ENCODE measurements at places on chromosomes 2 and 18.
A peak's percentile ranks its signal among the peaks of the same experiment; 100 is the strongest.

GRCh38 chr18:10791169-10791831, 265.5 kb downstream of the NAPG start:
- DNase-seq: no peak

DNA sequence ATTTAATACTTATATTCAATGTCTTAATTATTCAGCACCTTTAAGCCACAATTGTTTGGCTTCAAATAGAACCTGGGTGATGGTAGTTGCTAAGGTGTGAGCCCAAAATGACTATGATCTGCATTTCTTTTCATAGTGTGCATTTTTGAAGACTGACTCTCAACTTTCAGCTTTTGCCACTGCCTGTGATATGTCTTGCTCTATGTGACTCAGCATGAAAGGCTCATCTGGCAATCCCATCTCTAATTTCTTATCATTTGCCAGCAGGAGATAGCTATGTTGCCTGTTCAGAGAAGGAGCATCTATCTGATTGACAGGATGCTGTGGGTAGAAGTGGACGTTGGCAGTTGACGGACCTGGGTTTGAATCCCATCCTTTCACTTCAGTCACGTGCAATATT, 34.5 kb upstream of the CCDC93 start:
- DNase-seq: no peak

- DNase-seq: no peak
Measured at GRCh38 chr2:112834396-112835037, 2.1 kb downstream of the IL1B start.

- no peak for DNase-seq
Measured at GRCh38 chr2:119333833-119334232, 32.8 kb downstream of the C2orf76 start.

DNA sequence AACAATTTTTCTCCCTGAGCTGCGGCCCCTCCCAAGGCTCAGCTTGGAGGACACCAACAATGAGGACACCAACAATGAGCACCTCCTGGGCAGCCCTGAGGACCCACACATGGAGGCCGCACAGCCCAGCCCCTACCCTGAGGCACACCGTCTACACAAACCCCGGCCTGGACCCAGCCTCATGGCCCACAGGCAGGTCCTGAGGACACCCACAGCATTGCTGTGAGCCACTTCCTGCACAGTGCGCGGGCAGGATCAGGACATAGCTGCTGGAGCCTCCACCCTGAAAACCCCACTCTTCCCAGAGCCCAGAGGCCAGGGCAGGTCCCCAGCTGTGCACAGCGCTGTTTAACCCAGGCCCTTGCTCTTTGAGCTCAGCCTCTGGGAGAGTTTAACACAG, 194.3 kb downstream of the RTP5 start:
- no peak for DNase-seq

DNA sequence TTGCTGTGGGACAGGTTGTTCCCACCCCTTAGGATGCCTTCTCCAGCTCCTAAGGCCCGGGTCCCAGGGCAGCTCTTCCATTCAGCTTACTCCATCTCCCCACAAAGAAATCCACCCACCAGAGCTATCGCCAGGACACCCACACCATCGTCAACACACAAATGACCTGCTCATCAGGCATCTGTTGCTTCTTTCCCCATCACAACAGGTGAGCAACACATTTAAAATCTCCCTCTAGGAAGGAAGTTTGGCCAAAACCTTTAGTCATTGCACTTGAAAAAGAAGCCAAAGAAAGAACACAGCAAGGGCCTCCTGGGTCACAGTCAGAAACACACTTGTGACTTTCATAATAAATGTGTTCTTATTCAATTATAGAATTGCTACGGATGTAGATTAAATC, 289.0 kb downstream of the PIEZO2 start:
- no peak for DNase-seq

GRCh38 chr2:70942396-70943204, 6.9 kb downstream of the ATP6V1B1 start:
- DNase-seq: no peak

DNA sequence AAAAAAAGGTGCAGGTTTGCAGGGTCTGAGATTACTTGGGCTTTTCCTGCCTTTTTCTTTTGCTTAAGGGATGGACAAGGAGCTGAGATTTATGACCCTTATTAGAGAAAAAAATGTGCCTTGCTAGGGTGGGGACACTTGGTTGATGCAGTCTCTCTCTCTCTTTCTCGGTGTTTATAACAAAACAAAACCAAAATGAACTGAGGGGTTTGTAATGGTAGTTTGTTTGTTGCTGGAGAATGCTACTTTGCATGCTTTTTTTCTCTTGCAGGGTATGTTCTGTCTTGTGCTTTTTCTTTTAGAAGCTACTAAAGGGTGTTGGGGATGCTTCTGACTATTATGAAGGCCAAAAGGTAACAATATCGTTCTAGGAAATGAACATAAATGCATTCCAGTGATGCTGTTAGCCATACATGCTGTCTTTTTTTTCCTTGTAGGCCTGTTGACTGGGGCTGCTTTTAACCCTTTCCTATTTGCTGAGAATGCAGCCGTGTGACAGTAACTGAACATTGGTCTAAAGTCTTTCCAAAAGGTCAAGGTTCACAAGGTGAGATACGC, 435 bp downstream of the ZNF532 start:
- no peak for DNase-seq

- DNase-seq: no peak
Measured at GRCh38 chr2:9004338-9005204, 1.1 kb upstream of the MBOAT2 start.

- DNase-seq: no peak
Measured at GRCh38 chr2:37885329-37885993, 39.6 kb upstream of the RMDN2 start.

DNA sequence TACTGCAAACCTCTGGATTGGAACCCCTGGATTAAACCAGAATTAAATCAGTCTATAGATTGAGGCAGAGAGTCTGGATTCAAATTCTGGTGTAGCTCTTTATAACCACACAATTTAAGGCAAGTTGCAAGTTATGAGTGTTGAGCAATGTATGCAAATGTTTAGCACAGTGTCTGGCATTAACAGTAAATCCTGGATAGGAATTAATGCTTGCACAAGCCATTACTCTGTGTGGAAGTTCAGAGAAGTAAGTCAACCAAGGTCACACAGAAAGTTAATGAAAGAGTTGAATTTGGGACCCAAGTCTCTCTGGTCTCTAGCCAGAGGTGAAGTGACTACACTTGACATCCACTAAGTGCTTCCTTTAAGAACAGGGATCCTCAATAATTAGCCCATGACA, 2.0 kb upstream of the MARCO start:
- DNase-seq: no peak

DNA sequence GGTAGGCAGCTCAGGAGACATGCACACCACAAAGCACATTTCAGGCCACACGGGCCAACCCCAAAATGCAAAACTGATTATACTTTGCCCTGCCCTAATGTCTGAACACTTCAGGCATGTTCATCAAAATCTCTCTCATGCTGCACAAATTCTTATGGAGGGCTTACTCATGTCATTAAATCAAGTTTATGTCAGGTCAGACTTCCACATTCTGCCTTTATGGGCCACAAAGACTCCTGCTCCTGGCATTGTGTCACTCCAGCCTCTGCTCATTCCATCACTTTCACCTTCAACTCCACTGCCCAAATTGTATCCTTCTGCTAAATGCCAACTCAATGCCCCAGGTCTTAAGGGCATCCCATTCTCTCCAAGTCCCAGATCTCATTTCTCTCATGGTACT, 9.2 kb downstream of the UXS1 start:
- DNase-seq: no peak

GRCh38 chr2:56450047-56450446, 266.3 kb downstream of the CCDC85A start:
- no peak for DNase-seq

DNA sequence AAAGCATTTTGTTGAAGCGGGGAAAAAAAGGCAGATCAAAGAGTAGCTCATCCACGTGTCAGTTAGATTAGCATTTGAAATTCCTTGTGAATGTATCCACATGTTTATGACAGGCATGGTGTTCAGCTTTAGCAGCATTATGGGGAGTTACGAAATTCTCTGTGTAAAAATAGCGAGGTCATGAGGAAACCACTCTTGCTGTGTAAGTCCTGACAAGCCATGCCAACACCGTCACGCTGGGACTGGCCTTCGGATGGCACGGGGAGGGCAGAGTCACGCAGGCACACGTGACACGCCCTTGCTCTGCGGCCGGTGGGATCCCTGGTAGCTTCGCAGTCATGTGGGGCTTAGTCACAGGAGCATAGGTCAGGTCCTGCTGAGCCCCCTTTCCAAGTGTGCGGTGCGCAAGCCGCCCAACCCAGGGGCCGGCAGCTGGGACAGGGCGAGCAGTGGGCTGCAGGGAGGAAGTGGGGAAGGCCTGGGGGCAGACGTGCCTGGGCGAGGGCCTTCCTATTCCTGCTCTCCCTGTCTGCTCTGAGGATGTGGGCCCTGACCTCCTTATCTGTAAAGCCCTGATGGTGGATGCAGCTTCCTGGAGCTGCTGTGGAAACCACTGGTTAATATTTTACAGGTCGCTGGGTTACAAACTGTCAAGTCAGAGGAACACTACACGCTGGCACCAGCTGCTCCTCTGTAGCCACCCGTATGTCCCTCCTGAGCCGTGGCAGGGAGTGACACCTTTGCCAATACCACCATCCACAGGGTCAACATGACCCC, 18.0 kb downstream of the MBP start:
- DNase-seq: peak; percentile 31

- no peak for DNase-seq
Measured at GRCh38 chr18:40485318-40485717, 1469.7 kb upstream of the PIK3C3 start.

DNA sequence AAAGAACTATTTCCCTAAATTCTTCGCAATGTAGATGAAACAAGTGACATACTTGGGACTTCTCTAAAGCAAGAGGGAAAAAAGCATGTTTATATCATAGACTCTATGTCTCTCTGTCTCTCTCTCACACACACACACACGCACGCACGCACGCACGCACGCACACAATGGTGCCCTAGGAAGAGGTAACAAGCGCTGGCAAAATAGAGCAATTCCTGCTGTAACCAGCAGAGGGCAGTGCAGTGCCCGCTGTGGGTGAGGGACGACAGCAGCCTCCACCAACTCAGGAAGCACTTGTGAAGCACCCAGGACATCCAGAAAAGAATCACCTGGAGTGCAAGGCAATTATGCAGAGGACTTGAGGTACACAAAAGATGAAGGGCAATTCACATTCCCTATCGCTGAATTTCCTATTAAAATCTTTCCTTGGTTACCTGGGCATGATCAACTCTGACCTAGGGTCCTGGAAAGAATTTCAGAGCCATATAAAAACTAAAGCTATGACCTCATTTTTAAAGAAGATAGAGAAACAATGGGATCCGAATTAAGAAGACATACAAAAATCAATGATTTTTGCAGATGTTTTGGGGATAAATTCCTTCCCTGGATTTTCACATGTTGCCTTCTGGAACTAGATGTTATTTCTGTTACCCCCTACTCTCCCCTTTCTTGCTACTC, 166.4 kb downstream of the PDE11A start:
- DNase-seq: peak; percentile 72

GRCh38 chr18:74654638-74655037, 57.0 kb downstream of the ZNF407 start:
- no peak for DNase-seq

- no peak for DNase-seq
Measured at GRCh38 chr2:216477283-216478035, 21.2 kb upstream of the RPL37A start.

- peak; percentile 25 for DNase-seq
Measured at GRCh38 chr2:108927936-108928659, 60.9 kb downstream of the EDAR start.

GRCh38 chr2:51526766-51527165, 494.8 kb upstream of the NRXN1 start:
- DNase-seq: no peak

DNA sequence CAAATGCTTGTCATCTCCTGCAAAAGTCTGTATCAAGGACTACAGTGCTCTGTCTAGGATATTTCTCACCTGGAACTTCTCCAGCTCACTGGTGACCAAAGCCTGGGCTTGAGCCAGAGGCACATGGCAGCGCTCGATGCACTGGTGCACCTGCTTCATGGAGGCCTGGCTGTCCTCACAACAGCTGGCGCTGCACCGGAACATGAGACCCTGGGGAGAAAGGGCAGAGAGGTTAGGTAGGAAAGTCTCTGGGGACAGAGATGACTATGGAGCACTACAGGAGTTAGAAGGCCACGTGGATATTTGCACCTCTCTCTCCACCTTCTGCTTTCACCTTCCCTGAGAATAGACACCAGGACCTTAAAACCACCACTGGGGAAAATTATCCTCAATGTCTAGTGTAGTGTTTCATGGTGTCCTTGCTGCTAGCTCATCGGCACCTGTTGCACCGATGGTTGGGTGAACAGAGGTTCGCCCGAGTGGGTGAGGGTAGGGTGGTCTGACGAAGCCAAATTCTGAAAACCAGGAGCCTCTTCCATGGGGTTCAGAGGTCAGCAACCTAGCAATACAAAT, 1.0 kb downstream of the FAM136A start:
- DNase-seq: no peak

DNA sequence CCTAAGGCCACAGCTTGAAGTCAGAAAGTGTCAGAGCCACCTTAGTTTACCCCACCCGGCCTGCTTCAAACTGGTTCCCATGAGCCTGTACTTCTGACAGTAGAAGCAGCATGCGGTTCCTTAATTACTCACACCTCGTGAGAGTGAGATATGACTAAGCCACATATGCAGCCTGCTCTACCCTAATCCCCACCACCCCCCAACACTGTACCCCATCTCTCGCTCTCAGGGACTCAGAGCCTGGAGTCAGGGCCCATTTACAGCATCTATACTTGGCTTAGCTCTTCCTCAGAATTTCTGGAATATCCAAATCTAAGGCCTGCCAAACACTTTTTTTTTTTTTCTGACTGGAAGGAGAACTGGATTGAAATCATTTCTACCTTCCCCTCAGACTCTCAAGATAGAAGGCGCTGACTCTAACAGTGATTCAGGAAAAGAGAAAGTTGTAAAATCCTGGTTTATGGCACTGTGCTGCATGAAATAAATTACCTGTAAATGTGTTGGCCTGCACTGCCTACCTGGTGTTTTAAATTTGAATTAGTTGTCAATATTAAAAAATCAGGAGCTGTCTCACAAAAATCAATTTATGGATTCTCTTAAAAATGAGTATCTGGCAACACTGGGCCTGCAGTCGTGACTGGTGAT, 360.0 kb downstream of the RND3 start:
- no peak for DNase-seq

GRCh38 chr18:41128126-41128525, 826.9 kb upstream of the PIK3C3 start:
- no peak for DNase-seq

GRCh38 chr2:126676221-126677175, 20.5 kb downstream of the GYPC start:
- DNase-seq: no peak

DNA sequence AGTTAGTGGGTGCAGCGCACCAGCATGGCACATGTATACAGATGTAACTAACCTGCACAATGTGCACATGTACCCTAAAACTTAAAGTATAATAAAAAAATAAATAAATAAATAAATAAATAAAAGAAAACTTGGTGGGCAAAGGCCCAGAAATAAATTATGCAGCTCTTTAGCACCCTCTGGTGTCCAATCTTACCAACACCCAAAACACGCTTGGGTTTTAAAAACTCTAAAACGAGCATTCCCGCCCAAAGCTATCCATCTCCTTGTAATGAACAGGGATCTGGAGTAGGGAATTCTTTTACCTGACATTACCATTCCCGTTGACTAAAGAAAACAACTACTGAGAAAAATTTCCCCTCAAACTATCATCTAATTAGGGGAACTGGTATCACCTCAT, 2005.9 kb upstream of the CELF4 start:
- DNase-seq: no peak

GRCh38 chr2:191515551-191515950, 162.4 kb upstream of the NABP1 start:
- DNase-seq: no peak

- no peak for DNase-seq
Measured at GRCh38 chr2:38551171-38551570, 51.6 kb downstream of the HNRNPLL start.

- peak; percentile 53 for DNase-seq
Measured at GRCh38 chr2:237864940-237865622, 5.7 kb downstream of the RAMP1 start.
